ENCODE measurements at places on chromosomes 11 and 22. TPM values are rescaled to one million over a fixed set of nuclear protein-coding genes. Genes with fewer than 3 reads are reported as not detected.

Gene SPDYC
- total RNA-seq: not detected

DNA sequence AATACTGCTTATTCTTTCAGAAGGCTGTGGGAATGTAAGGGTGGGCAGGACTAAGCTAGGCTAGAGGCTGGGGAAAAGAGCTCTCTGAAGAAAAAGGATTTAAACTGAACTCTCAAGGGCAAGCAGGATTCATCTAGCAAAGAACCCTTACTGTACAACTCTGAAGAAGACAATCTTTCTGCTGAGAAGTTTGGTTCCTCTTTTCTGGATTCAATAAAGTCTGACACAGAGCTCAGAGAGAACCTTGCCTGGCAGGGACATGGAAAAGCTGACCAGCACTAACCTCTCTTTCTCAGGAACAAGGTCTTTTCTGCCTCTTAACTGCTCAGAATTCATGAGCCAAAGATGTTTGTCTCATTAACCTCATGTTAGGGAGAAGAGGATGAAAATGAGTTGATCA, 388.4 kb upstream of the DDI1 start:
- no peaks in the 10 kb centered on the region for H3K27me3 ChIP-seq
- H3K36me3 ChIP-seq: no peaks in the 10 kb centered on the region
- H3K4me1 ChIP-seq: no peaks in the 10 kb centered on the region
- H3K4me3 ChIP-seq: no peak overlapping the region

- no peaks in the 10 kb centered on the region for H3K36me3 ChIP-seq
- H3K27ac ChIP-seq: no peak overlapping the region
- H3K4me1 ChIP-seq: peaks cover 2% of the 10 kb centered on the region
- DNase-seq: no peak
Measured at GRCh38 chr22:23356094-23356493, 175.8 kb downstream of the BCR start.

Gene XKR3
- not detected for total RNA-seq

DNA sequence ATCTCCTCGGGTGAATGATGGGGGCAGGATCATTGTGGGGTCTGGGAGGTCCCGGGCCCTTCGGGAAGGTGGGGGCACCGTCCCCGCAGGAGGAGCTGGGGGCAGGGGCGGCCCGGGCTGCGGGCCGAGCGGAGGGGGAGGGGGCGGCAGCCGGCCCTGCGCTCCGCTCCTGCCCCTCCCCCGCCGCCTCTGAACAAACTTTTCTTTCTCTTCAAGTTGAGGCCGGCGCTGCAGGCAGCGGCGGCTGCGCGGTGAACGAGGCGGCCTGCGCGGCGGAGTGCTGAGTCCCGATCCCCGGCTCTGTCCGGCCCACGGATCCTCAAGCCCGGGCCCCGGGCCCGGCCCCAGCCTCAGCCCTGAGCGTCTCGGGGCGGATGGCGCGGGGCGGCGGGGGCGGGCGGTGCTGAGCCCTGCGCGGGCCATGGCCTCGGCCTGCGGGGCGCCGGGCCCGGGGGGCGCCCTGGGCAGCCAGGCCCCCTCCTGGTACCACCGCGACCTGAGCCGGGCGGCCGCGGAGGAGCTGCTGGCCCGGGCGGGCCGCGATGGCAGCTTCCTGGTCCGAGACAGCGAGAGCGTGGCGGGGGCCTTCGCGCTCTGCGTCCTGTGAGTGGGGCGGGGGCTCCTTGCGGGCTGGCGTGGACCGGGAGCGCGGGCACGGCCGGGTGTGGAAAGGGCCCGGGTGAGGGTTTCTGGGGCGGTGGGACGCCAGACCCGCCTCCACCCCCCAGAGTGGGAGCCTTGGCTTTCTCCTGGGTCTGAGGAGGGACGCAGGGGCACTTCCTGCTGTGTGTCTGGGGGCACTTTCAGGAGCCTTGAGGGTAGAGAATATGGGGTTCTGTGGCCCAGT, at the start of gene INPPL1:
Gene INPPL1 (plus strand): TSS at position 204 of the 847 bp plus-strand sequence. CDS start 218 bp downstream, at position 422.
- peak within 1 kb of the TSS; percentile 90 for H3K4me3 ChIP-seq
- H3K36me3 ChIP-seq: peaks cover 18% of the 10 kb centered on the region
- DNase-seq: peak; percentile 34
- peak within 1 kb of the TSS; percentile 86 for H3K27ac ChIP-seq
- peaks cover 20% of the 10 kb centered on the region for H3K4me1 ChIP-seq

GRCh38 chr22:39003165-39003638, 10.9 kb upstream of the APOBEC3C start:
- H3K36me3 ChIP-seq: no peaks in the 10 kb centered on the region
- peaks cover 10% of the 10 kb centered on the region for H3K27me3 ChIP-seq
- peaks cover 5% of the 10 kb centered on the region for H3K4me1 ChIP-seq
- no peak overlapping the region for H3K27ac ChIP-seq
- DNase-seq: peak; percentile 66
- no peak overlapping the region for H3K4me3 ChIP-seq

GRCh38 chr11:2673250-2673610, 26.6 kb downstream of the KCNQ1OT1 start:
- H3K36me3 ChIP-seq: no peaks in the 10 kb centered on the region
- peaks cover 3% of the 10 kb centered on the region for H3K4me1 ChIP-seq
- H3K4me3 ChIP-seq: no peak overlapping the region

DNA sequence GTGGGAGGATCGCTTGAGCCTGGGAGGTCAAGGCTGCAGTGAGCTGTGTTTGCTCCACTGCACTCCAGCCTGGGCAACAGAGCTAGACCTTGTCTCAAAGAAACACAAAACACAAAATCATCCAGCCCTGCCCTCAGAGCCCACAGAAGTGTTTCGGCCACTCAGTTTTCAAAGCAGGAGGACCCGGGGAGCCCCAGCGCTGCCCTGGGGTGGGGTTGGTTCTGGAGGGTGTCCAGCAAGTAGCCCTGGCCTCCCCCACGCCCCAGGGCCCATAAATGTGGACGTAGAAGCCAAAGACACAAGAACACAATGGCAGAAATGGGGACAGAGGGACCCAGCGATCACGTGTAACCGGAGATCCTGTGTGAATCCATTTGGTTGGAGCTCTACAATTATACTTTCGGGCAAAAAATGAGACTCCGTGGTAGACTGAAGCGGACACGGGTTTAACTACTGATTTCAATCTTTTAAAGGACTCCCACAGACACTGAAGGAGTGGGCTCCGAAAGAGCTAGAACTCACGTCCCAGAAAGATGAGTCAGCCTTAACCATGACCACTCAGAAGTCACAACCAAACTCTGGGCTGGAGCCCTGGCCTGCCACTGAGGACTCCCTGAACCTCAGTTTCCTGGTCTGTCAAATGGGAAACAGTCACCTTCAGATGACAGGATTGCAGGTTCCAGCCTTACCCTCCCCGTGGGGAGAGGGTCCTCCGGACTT, 9.0 kb upstream of the CYTH4 start:
- no peak for DNase-seq
- no peaks in the 10 kb centered on the region for H3K36me3 ChIP-seq
- H3K27ac ChIP-seq: peak overlapping the region; percentile 73
- H3K27me3 ChIP-seq: no peaks in the 10 kb centered on the region

- no peak overlapping the region for H3K27ac ChIP-seq
- no peak for DNase-seq
Measured at GRCh38 chr11:60919320-60919719, 4.9 kb upstream of the TMEM132A start.

Gene CDK2AP2
- total RNA-seq: 119 TPM

- H3K27ac ChIP-seq: no peak overlapping the region
- H3K4me3 ChIP-seq: no peak overlapping the region
- DNase-seq: no peak
- H3K27me3 ChIP-seq: peaks cover 5% of the 10 kb centered on the region
- no peaks in the 10 kb centered on the region for H3K4me1 ChIP-seq
Measured at GRCh38 chr11:118799372-118799771, 8.4 kb upstream of the DDX6 start.

Gene H19
- not detected for total RNA-seq

GRCh38 chr11:72411623-72412419, 22.5 kb downstream of the CLPB start:
- no peaks in the 10 kb centered on the region for H3K27me3 ChIP-seq
- no peak overlapping the region for H3K4me3 ChIP-seq
- H3K4me1 ChIP-seq: peaks cover 18% of the 10 kb centered on the region
- peak overlapping the region; percentile 71 for H3K27ac ChIP-seq

- no peaks in the 10 kb centered on the region for H3K27me3 ChIP-seq
- H3K36me3 ChIP-seq: peaks cover 9% of the 10 kb centered on the region
- no peak for DNase-seq
Measured at GRCh38 chr22:21947040-21948014, 5.3 kb downstream of the PPM1F start.

DNA sequence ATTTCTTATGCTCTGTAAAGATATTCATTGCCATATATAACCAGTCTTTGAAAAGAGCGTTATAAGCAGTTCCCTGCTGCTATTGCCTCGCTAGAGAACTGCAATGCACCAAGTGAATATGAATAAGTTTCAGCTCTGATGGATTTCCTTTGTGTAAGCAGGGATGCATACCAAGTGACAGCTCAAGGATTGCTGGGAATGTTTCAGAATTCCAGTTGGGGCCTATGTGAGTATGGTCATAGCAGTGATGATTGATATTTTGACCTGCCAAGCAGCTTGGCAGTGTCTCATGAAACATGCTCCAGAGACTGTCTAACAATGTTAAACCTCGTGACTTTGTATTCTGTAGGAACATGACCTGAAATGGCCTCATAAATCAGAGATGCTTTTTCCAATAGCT, 312.6 kb downstream of the C11orf87 start:
- no peaks in the 10 kb centered on the region for H3K36me3 ChIP-seq
- no peak for DNase-seq
- no peak overlapping the region for H3K27ac ChIP-seq
- no peaks in the 10 kb centered on the region for H3K27me3 ChIP-seq
- no peaks in the 10 kb centered on the region for H3K4me1 ChIP-seq

- H3K27ac ChIP-seq: no peak overlapping the region
- no peak for DNase-seq
- H3K4me3 ChIP-seq: no peak overlapping the region
Measured at GRCh38 chr11:131235328-131236298, 134.8 kb upstream of the NTM start.

Gene FAM111B
- 59.4 TPM for total RNA-seq

DNA sequence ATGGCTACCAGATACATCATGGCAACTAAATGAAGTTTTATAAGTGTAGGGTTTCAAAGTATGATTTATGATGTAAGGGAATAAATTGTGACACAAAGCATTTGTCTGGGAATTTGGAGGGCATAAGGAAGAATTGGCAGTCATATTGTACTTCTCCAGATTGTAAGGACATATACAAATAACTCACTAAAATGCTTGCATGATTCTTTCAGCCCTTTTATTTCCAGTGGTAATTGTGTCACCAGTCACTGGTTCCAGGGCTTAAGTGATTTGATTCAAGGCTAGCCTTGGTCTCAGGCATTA, 299.4 kb upstream of the ANO5 start:
- no peaks in the 10 kb centered on the region for H3K36me3 ChIP-seq
- H3K27ac ChIP-seq: no peak overlapping the region
- no peak for DNase-seq
- H3K4me3 ChIP-seq: no peak overlapping the region
- no peaks in the 10 kb centered on the region for H3K4me1 ChIP-seq

Gene SPI1
- total RNA-seq: 0.11 TPM

DNA sequence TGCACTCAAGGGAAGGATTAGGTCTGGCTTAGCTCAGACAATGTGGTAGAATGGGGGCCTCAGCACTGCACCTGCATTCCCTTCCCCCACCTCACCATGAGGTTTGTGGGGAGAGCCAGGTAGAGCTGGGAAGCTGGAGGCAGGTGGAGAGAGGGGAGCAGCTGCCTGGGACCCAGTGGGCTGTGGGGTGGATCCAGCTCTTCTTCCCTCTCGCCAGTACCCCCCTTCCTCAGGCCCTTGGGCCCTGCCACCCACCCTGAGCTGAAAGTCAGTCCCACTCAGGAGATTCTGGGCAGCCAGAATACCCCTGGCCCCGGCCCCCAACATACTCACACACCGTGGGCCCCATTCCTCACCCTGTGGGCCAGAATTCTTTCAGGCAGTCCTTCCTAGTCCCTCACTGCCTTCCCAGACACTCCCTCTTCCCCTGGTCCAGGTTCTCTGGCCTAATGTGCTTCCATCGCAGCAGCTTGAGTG, 3.1 kb upstream of the POLD4 start:
- peak overlapping the region; percentile 10 for H3K4me3 ChIP-seq
- no peak for DNase-seq
- peaks cover 14% of the 10 kb centered on the region for H3K27me3 ChIP-seq
- H3K4me1 ChIP-seq: peaks cover 32% of the 10 kb centered on the region
- H3K27ac ChIP-seq: peak overlapping the region; percentile 77

Gene HTR3A
- not detected for total RNA-seq

Gene SCN2B
- 0.02 TPM for total RNA-seq

DNA sequence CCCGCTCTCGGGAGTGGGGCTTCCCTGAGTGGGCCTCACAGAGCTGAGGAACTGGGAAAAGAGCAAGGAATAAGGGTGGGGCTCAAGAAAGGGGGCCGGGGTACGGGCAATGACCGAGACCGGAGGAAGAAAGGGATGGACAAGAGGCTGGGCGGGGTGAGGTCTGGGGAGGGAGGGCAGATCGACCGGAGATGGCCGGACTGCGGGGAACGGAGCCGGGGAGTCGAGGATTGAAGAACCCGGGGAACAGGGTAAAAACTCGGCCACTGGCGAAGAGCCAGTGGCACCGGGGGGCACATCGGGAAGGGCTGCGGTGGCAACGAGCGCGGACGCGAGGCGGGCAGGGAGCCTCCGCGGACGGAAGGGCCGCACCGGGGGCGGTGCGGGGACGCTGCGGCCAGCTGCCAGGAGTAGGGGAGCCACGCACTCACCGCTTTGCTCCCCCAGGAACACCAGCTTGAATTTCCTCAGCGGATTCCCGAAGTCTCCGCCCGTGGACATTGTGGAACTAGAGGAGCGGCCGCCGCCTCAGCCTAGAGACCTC, 667 bp downstream of the RAB6A start:
- H3K36me3 ChIP-seq: peaks cover 13% of the 10 kb centered on the region
- H3K4me1 ChIP-seq: peaks cover 26% of the 10 kb centered on the region
- peaks cover 3% of the 10 kb centered on the region for H3K27me3 ChIP-seq
- H3K27ac ChIP-seq: peak overlapping the region; percentile 80
- H3K4me3 ChIP-seq: peak overlapping the region; percentile 93

DNA sequence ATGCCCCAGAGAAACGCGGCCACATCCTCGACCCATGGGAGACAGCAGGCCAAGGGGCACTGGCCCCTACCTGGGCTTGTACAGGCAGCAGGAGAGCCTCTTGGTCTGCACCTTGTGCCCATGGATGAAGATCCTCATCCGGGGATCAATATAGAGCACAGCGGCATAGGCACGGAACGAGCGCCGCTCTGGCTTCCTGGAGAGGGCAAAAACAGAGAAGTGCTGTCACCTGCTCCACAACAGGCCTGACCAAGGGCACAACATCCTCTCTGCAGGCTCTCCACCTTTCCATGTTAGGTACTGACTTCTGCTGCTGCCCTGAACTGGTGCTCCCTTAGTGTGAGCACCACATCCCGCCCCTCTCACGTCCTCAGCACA, 27.2 kb downstream of the MORC2 start:
- no peak overlapping the region for H3K27ac ChIP-seq
- peaks cover 83% of the 10 kb centered on the region for H3K36me3 ChIP-seq

- H3K36me3 ChIP-seq: no peaks in the 10 kb centered on the region
- H3K4me3 ChIP-seq: no peak overlapping the region
- no peak overlapping the region for H3K27ac ChIP-seq
- DNase-seq: no peak
Measured at GRCh38 chr11:7696424-7696823, 9.9 kb downstream of the OVCH2 start.

GRCh38 chr22:17569971-17570511, 6.7 kb downstream of the SLC25A18 start:
- no peaks in the 10 kb centered on the region for H3K36me3 ChIP-seq
- DNase-seq: no peak
- no peak overlapping the region for H3K4me3 ChIP-seq
- no peak overlapping the region for H3K27ac ChIP-seq

- no peak overlapping the region for H3K4me3 ChIP-seq
- H3K27ac ChIP-seq: peak overlapping the region; percentile 76
- peaks cover 5% of the 10 kb centered on the region for H3K36me3 ChIP-seq
Measured at GRCh38 chr22:21942407-21943343, 10.0 kb downstream of the PPM1F start.

Gene KDM4E
- not detected for total RNA-seq

GRCh38 chr11:35907648-35908431, 36.0 kb upstream of the LDLRAD3 start:
- peaks cover 17% of the 10 kb centered on the region for H3K4me1 ChIP-seq
- no peak overlapping the region for H3K27ac ChIP-seq
- no peak for DNase-seq
- no peaks in the 10 kb centered on the region for H3K36me3 ChIP-seq

Measured in activated T-helper 2 cell treated with anti-CD3 and anti-CD28 coated beads, Interferon-gamma antibody, Interleukin-2, Interleukin-4, amounts not matched to agents 10 μg/mL and 5 μg/mL and 100 μg/mL, durations not matched to agents 14 hours and 24 hours and 36 hours (primary cell).